ENCODE measurements at places on chromosomes 4 and X.

- DNase-seq = no peak
Measured at GRCh38 chr4:15870921-15871664, 67.4 kb downstream of the FGFBP1 start.

DNA sequence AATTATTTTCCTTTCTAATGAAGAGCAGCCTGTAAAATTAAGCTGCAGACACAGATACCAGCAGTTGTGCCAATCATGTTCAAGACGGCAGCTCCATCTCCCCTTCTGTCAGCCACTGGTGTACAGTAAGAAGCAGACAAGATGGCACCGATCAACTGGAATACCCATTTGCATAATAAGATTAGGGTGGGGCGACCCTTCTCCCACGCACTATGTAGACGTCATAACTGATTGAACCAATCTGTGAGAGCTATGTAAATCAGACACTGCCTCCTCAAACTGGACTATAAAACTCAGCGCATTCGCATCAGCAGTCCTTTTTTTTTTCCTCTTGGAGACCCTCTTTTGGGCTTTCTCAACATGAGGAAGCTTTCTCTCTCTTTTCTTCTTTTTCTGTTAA is 40.4 kb upstream of the INTS6L start:
- DNase-seq = no peak

- no peak for DNase-seq
Measured at GRCh38 chrX:119757979-119758730, at the start of gene SOWAHD. SOWAHD (plus strand) TSS chrX:119758588; CDS start chrX:119758668, 80 bp downstream.

DNA sequence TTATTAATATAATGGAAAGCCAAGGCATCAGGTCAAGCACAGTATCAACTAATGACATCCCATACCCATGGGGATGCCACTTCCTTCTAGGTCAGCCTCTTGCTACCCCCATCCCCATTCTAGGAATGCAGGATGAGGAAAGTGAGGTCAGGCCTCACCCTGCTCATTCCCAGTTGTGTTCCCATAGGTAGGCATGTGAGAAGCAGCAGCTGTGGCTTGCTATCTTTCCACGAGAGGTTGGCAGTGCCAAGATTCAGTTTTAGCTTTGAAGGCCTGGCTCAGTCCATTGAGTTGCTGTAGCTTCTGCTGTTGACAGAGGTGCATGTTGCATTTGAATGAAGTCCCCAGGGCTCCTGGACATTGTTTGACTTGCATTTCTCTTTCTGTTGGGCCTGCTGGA is 15.5 kb downstream of the LONRF3 start:
- no peak for DNase-seq

DNA sequence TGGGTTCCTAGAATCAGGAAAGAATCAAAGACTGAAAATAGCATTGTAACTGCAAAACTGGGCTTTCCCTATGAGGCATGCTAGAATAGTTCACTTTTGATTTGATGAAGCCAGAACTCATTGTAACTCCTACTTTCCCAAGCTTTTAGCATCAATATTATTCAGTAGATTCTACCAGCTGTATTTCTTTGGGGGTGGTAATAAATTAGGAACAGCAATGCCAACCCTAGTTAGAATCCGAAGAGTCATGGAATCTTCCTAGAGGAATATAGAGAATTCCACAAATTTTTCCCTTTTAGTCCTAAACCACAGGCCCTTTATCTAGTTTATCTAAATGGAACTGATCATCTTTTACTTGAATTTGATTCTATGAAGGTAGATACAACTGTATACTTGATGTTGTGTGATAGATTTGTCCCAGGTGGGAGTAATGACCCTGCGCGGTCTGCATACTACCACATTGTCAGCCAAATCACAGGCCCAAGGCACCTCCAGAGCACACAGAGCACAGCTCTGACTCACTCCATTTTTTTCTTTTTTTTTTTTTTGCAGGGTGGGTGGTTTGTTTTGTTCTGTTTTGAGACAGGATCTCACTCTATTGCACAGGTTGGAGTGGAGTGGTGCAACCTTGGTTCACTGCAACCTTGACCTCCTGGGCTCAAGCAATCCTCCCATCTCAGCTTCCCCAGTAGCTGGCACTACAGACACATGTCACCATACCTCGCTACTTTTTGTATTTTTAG is 66.6 kb downstream of the EDNRA start:
- DNase-seq = no peak

- DNase-seq = no peak
Measured at GRCh38 chr4:99652596-99653436, 4.8 kb downstream of the C4orf54 start.
